ENCODE measurements at places on chromosomes 6 and 20.

DNA sequence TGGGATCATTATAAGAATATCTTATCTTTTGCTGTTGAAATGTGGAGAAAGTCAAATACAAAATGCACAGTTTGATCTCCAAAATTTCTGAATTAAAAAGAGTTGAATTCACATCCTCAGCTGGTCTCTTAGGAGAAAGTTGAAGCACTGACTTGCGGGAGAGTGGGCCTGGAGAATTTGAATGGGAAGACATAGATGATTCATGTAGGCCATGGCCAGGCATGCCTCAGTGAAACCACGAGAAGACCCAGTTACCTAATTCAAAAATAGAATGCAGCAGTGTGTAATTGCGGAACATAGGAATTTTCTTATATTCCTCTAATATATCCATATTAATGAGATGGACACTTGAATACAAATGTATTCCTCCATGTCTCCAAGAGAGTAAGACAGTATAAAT lies 53.0 kb upstream of the DTNBP1 start:
- DNase-seq, result no peak

DNA sequence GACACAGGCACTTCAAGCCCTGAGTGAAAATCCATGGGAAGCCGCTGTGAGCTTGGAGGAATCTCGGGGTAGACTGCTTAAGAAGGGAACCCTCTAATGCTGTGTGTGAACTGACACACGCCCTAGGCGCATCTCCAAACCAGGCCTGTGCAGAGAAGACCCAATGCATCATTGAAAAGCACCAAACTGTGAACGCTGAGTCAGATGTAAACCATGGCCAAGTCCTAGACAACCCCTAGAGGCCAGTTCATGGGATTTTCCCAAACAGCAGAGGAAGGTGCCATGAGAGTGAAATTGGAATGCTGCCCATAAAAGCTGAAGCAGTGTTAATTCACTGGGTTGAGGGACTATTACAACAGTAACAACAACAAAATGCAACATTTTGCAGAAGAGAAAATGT lies 296.5 kb downstream of the SMOC2 start:
- DNase-seq, result no peak

DNA sequence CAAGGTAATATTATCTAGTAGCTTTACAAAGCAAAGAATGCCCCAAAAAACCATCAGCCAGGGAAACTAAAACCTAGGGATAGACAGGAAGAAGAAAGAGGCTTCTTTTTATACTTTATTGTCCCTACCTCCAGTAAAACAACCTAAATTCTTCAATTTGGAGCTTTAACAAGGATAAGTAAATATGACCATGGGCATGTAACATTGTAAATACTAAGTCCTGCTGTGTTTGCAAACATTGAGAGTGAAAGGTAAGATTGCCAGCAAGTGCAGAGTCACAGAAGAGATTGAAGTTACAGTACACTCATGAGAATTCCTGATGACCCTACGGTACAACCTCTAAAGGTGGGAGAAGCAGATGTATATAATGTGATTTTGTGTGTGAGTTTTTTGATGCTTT lies 117.2 kb downstream of the FOXO3 start:
- DNase-seq, result no peak

- no peak for DNase-seq
Measured at GRCh38 chr6:137811121-137811915, 55.7 kb upstream of the TNFAIP3 start.

GRCh38 chr6:119575721-119576120 lies 226.2 kb upstream of the MAN1A1 start:
- no peak for DNase-seq

- DNase-seq, result no peak
Measured at GRCh38 chr20:58614984-58615760, 35.9 kb upstream of the STX16 start.
